ENCODE measurements at places on chromosomes 4 and X.

DNA sequence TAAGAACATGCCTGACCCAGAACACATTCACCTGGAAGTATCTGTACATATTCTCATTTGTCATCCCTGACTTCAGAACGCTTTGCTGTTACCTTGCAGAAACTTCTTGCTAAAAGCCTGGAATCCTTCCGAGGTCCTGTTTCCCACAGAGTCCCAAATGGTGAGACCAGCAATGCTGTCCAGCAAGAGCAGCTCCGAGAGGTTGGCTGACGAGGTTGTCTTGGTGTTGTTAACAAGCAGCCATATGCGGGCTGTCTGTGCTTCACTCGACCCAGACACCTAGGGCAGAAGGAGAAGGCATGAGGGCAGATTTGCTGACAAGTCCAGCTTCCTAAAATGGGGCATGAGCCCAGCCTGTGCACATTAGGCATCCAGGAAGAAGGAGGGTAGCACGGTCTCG lies 19.3 kb downstream of the EVC2 start:
- no peak for DNase-seq

DNA sequence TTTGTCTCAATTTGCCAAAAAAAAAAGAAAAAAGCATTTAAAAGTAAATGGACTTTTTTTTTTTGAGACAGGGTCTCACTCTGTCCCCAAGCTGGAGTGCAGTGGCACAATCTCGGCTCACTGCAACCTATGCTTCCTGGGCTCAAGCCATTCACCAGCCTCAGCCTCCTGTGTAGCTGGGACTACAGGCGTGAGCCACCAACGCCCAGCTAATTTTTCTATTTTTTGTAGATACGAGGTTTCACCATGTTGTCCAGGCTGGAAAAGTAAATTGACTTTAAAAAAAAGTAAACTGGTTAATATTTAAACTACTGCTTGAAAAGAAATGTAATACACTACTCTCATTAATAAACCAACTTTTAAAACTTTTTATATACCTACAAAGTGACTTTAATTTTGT lies 5.9 kb downstream of the AIFM1 start:
- DNase-seq = no peak

- DNase-seq = no peak
These were observed 51.7 kb downstream of the METTL14 start for GRCh38 chr4:118736900-118737299.

- DNase-seq = no peak
These were observed 200.5 kb downstream of the PABPC4L start for GRCh38 chr4:134001057-134001456.

- no peak for DNase-seq
These were observed 204.9 kb upstream of the MAGEB2 start for GRCh38 chrX:30010471-30010870.

DNA sequence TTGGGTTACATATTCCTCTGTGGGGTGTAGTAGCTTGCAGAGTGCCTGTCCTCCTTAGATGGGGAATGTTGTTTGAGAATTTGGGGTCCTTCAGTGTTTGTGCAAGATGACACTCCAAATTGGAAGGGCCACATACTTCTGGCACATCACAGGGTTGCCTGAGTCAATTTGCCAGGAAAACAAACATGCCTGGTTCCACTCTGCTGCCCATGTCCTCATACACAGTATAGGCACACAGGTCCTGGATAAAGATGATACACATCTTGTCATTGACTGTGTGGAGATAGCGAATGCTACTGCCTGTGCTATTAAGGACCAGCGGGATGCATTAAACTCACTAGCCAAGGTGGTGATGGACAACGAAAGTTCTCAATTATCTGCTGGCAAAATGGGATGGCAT lies 11.2 kb upstream of the LAP3 start:
- no peak for DNase-seq

DNA sequence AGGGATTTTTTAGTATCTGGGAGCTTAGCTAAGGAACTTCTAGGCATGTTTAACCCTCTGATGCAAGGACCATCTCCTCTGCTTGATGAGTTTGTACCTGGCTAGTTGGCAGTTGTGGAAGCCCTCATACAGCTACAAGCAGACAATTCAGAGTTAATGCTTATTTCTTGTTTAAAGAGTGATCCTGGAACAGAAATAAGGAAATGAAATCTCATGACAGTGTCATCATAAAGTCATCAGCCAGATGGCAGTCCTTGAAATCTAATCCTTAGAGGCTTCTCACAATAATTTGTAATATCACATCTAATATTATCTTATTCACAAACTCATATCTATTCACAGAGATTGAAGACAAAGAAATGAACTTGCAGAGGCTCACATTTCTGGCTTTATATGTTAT lies 581.6 kb upstream of the FTHL17 start:
- DNase-seq = no peak

DNA sequence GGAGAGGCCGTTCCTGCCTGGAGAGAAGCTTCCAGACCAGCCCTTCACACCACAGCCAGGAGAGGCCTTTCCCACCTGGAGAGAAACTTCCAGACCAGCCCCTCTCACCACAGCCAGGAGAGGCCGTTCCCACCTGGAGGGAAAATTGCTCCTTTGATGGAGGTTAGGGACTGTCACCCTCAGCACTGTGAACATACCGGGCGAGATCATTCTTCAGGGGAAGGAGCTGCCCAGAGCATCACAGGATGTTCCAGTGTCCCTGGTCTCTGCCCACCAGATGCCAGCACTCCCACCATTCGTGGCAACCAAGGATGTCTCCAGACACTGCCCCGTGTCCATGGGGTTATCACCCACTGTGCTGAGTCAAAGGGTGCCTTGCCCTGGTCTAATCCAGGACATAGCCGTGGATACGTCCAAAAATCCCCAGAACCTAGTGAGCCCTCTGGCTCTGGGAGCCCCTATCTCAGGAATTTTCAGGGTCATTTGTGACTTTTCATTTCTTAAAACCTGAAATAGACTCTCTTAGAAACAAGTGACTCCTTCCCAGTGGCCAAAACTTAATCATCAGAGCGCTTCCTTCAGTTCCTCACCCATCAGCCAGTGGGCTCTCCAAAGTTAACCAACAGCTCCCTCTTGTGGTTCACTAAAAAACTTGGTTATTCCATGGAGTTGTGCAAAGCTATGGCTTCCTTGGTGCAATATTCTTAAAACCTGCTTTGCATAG lies 80.2 kb downstream of the CRMP1 start:
- no peak for DNase-seq

DNA sequence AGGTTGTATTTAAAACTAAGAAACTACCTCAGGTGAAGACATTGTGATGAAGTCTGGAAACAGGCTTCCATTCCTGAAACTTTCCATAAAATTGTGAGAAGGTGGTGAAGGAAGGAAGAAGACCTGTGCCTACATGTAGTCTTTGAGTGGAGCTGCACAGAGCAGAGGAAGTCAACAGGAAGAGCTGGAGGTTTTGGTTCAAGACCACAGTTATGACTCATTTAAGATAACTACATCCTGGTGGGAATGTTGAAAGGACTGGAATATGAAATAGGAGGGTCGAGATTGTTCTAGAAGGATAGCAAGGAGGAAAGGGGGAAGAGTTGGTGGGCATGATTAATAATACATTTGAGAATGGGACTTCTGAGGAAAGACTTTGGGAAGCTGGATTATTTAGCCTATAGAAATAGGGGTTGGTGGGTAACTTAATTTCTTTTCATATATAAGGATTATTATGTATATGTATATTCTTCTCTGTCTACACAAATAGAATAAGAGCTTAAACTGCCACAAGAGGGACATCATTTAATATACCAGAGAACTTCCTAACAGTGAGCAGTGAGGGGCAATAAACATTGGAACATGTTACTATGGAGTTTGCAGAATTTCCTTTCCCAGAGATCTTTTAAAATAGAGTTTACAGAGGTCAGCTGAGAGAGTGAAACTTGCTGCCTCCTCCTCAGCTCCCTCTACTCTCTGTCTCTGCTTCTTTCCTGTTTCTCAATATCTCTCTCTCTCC lies 23.5 kb downstream of the AWAT2 start:
- DNase-seq = no peak

DNA sequence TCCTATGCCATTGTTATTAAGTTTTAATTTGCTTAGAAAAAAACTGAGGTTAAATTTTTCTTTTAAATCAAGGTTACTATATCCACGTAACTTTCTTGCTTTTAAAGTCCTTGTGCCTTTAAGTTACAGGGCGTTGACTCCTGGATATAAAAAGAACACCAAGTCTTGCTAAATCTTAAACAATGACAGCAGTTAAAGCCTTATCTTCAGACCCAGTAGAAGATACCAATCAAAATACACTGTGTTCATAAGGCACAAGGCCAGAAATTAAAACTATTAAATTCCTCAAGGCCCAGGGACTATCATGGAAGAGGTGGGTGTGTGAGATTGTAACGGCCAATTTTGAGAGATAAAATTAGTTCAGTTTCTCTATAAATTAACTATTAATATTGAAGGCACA lies 60.4 kb downstream of the PAGE2 start:
- no peak for DNase-seq

DNA sequence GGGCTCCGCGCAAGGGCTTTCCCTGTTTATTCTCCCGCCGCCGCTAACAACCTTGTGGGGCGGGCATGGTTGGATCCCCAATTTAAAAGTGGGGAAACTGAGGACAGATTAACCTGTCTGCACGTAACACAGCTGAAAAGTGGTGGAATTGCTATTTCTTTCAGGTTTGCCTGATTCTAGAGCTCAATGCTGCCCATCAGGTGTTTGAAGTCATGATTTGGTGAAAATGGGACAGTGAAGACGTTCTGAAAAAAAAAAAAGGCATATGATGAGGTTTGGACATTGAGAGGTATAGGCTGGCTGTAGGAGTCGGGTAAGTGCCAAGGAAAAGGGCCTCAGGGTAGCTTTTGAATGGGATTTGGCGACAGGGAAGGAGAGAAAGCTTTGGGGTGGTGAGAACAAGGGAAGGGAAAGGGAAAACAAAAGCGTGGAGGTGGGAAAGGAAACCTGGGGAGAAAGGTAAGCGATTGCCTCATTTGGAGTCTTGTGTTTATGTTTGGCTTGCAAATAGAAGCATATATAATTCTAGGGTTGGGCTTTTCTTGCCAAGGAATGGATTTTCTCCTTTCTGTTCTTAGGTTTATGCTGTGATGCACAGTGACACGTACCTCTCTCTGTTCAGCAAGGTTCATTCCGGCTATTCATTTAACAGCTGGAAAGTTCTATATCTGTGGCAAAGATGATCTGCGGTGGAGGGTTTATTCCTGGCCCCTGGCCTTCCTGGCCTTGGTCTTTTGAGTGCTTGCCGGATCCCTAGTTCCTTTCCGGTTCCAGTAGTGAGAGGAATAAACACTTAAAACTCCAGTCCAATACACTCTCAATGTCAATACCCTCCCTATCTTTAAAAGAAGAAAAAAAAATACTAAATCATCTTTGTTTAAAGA lies 2.4 kb upstream of the STIM2 start:
- DNase-seq = no peak

- no peak for DNase-seq
These were observed 28.8 kb upstream of the IL13RA1 start for GRCh38 chrX:118698516-118699170.

GRCh38 chr4:54898656-54899340 lies 226.6 kb downstream of the KDR start:
- DNase-seq = no peak

- no peak for DNase-seq
These were observed 40.2 kb downstream of the ATP10D start for GRCh38 chr4:47525154-47525819.

DNA sequence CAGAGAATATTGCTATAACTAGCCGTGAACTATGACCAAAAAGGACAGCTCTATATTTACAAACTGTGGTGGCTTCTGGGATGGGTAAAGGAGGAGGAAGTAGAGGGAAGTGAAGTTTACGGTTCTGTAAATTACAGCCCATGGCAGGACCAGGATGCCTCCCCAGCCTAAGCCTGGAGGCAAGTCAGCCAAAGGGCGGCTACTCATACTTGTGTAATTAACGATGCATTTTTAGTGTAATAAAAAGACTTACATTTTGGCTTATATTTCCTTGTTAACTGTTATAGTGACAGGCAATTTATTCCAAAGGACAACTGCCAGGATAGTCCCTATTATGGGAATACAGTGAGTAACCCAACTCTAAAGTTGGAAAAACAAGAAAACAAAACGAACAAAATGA lies 139.9 kb upstream of the OTUD4 start:
- DNase-seq = no peak

GRCh38 chr4:100100985-100101384 lies 89.3 kb downstream of the DDIT4L start:
- no peak for DNase-seq

DNA sequence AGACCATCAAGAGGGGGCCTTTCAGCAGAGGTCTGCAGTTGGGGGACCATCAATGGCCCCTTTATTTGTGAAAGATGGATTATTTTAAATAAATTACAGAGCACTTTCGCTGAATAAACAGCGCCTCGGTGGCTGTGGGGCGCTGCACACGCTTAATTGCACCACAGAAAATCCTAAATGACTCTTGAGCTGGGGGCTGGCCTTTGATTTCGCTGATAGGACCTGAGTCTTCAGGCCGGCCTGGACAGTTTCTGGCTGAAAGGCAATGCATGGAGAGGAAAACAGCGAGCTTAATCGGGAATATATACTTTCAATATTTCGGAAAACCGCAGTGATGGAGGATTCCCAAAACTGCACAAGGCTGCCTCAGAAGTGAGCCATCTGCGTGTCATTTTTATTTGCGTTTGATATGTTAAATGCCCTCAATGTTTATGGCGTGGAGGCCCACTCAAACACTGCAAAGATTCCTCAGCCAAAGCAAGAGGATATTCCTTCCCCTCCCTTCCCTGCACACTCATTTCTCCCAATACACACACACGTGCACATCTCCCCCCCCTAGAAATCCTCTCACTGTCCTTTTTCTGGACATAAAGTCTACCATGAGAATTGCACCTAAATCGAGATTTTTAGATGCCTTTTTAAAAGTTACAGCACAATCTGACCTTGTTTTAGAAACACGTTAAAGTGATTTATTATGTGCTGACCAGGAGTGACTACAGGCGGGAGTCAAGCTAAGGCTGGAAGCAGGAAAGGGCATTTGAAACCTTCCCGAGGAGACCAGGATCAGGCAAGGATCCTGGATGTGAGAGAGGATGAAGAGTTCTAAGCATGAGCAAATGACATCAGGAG lies 340.7 kb downstream of the RAB28 start:
- no peak for DNase-seq

DNA sequence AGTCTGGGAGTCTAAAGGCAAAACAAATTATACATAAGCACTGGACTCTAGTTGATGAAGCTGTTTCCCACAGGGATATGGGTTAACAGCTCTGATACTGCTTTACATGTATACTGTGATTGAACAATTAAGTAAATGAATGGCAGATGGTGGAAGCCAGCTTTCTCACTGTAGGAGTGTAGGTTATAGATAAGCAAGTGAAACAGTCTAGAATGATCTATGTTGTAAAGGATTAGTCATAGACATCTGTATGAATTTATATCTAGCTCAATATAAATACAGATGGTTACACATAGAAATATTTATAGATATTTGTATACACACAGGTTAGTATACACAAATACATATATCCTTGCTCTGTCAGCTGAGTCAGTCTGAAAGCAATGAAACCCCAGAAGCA lies 276.1 kb downstream of the PPARGC1A start:
- no peak for DNase-seq

DNA sequence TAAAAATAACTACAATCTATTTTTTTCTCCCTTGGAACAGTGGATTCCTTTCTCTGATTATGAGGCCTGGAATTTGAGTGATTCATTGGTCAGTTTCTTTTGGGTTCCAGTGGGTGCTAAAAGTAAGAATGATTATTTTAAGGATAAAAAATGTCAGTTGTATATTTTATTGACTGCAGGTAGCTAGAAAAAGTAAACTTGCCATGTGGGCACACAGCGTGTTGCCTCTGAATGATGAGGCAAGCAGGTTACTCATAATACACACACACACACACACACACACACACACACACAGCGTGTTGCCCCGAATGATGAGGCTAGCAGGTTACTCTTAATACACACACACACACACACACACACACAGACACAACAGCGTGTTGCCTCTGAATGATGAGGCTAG lies 13.8 kb downstream of the GALNT7 start:
- DNase-seq = no peak

- no peak for DNase-seq
These were observed 13.3 kb upstream of the UBA6 start for GRCh38 chr4:67714248-67714583.
